ENCODE measurements at places on chromosomes 1 and 21.

- DNase-seq: no peak
Measured at GRCh38 chr1:185775501-185775900, 41.3 kb downstream of the HMCN1 start.

GRCh38 chr1:218845589-218845988, 328.1 kb upstream of the LYPLAL1 start:
- DNase-seq: no peak

- DNase-seq: no peak
Measured at GRCh38 chr1:203112475-203112874, 15.1 kb upstream of the ADORA1 start.

- DNase-seq: peak; percentile 54
Measured at GRCh38 chr1:53541761-53542550, 82.8 kb downstream of the DMRTB1 start.

DNA sequence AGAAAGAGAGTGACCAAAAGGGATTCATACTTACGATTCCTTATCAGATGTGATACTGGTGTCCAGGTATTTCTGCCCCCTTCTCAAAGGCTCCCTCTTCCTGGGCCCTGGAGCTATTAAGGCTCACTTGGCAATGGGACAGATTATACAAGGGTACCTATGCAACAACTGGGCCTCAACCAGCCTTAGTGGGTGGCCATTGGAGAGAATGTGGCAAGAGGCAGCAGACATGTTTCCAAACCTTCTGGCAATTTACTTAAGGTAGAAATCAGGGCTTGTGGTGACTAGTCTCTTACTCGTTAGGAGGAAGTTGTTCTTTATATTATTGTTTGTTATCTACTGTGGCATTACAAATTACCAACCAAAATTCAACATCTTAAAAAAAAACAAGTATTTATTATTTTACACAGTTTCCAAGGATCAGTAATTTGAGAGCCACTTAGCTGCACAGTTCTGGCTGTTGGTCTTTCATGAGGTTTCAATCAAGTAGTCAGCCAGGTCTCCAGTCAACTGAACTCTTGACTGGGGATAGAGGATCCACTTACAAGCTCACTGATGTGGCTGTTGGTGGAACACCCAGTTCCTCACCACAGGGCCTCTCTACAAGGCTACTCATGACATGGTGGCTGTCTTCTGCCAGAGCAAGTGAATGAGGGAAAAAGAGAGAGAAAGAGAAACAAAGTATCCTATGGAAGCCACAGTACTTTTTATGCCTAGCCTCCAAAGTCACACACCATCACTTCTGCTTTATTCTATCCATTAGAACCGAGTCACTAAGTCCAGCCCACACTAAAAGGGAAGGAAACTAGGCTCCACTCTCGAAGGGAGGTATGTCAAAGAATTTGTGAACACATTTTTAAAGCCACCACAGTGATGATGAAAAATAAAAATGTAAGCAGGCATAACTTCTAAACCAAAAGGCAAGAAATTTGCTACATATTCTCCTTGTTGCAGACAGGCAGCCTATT, 10.7 kb downstream of the ZNF648 start:
- DNase-seq: no peak

- no peak for DNase-seq
Measured at GRCh38 chr1:208043691-208044181, 132.8 kb upstream of the CD34 start.

DNA sequence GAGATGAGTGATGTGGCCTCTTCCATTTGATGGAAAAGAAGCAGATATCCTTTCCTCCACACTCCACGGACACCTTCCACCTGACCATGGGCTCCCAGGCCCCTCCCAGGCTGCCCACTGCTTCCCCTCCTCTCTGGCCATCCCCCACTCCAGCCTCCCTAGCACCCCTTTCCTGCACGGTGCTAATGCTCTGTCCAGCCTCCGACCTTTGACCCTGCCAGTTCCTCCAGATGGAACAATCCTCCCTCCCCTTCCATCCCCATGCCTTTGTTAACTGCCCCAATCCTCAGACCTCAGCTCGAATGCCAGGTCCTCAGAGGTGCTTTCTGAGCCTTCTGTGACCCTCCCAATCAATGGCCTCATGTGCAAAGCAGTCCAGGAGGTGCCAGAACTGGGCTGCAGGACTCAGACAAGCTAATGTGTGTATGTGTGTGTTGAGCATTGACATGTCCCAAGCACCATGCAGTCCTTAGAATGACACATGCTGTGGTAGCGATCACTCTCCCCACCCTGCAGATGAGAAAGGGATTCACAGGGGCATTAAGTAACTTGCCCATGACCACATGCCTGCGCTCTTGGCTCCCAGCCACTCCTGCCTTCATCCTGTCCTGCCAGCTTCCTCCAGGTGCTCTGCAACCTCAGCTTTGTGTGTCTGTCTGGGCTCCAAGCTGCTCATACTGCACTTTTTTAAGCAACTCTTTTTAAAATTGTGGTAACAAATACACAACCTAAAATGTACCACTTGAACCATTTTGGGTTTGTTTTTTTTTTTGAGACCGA, 63.5 kb upstream of the EDN2 start:
- DNase-seq: no peak

- no peak for DNase-seq
Measured at GRCh38 chr1:110292031-110292741, 47.0 kb upstream of the RBM15 start.

DNA sequence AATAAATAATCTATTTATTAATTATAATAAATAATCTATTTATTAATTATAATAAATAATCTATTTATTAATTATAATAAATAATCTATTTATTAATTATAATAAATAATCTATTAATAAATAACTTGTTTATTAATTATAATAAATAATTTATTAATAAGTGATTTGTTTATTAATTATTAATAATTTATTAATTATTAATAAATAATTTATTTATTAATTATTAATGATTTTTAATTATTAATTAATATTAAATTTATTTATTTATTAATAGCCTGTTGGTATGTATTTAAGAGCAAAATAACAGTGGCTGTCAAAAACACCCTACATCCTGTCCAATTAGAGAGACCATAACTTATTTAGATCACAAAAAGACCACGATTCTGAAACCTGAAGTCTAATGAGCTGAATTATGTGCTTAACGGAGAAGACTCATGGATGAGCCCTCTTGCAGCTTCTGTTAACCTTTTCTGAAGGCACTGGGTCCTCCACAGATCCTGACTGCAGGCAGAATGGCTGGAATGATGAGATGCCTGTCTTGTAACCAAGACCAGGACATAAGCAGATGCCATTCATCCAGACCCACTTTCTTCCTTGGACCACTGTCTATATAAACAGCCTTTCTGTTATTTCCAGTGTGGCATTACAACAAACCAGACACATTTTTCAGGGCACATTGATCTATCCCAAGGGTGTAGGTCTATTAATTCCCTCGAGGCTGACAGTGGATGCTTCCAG, 134.2 kb downstream of the SETD4 start:
- no peak for DNase-seq

GRCh38 chr1:225445639-225446594, 18.1 kb upstream of the LBR start:
- DNase-seq: peak; percentile 38

DNA sequence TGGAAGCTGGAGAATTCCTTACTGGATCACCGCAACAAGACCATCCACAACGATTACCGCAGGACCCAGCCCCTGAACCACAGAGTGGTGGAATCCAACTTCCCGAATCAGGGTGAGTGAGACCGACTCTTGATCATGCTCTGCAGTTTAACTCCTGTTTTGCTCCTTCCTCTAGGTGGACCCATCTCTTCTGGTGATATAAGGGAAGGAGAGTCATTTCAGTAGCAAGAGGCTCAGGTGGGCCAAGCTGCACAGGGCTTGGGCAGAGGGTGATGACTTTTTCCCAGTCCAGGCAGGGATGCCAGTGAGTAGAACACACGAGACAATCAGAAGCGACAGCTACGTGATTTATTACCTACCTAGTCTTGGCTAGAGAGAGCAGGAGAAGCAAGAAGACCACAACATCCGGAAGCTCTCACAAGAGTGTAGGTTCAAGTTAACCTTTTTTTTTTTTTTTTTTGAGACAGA, 25.2 kb downstream of the CA6 start:
- no peak for DNase-seq
